OCI-LY7 (cell line): ENCODE measurements at places on chromosomes 2 and 18. TPM values are rescaled to one million over a fixed set of nuclear protein-coding genes. Genes with fewer than 3 reads are reported as not detected.

- DNase-seq: no peak
These were observed 157.8 kb downstream of the C1D start for GRCh38 chr2:67904966-67905365.

The CNDP1 gene
- total RNA-seq: not detected in 2 replicates

GRCh38 chr2:25375371-25375988 is 33.8 kb upstream of the DNMT3A start:
- DNase-seq: no peak

GRCh38 chr2:219656526-219656925 is 29.1 kb downstream of the SLC4A3 start:
- no peak for DNase-seq

DNA sequence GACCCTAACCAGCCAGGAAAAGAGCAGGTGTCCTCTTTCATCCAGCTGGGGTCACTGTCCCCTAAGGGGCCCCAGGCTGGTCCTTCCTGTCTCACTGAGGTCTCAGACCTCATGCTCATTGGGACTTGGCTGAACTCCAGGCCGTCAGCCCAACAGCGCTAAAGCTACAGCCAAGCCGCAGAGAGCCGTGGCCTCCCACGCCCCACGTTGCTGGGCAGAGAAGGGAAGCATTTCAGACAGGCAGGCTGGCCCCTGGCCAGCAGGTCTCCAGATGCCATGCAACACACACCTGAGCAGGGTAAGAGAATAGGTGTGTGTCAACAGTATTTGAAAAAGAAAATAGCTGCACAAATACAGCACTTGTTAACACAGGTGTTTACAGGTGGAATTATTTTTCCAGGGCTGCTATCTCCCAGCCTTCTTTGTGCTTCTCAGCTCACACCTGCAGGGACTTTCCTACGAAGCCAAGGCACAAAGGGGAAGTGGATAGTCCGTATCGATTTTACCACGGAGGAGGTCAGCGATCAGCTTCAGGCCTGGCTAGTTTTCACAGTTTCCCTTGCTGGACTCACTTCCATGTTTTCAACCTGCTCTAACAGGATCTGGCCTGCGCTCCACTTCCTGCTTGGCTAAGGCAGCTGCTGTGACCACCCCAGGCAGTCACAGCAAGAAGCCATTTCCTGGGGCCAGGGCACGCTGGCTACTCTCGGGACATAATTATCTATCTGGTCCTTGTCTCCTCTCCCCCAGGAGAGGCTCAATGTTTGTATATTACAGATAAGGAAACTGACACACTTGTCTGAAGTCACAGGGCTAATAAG is 156.1 kb upstream of the ID2 start:
- DNase-seq: peak; percentile 82

- no peak for DNase-seq
These were observed 13.2 kb upstream of the SLC25A52 start for GRCh38 chr18:31773774-31774476.

DNA sequence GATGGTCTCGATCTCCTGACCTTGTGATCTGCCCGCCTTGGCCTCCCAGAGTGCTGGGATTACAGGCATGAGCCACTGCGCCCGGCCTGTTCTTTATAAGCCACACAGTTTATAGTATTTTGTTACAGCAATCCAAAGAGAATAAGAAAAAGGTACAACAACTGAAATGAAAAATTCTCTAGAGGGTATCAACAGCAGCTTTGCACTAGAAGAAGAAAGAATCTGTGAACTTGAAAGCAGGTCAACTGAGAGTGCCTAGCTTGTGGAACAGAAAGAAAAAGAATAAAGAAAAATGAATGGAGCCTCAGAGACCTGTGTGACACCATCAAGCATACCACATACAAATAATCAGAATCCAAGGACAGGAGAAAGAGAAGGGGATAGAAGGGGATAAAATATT is 66.8 kb upstream of the CTLA4 start:
- DNase-seq: no peak

- DNase-seq: no peak
These were observed 4.4 kb upstream of the KLHL23 start for GRCh38 chr2:169729274-169729605.

GRCh38 chr2:168841445-168841844 is 39.0 kb downstream of the NOSTRIN start:
- no peak for DNase-seq

DNA sequence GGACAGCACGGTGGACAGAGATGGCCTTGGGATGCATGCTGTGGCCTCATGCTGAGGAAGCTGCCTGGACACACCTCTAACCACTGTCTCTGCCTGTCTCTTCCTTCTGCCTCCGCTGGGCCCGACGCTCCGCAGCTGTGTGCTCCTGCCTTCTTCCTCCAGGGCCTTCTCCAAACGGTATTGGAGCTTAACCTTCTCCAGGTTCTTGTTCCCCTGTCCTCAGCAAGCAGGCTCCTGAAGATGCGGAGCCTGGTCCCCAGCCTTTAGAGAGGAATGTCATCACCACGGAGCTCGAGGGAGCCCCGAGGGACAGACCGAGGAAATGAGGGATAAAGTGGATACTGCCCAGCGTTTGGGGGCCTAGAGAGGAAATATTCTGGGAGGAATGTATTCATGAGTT is 155.1 kb downstream of the DYSF start:
- no peak for DNase-seq

GRCh38 chr2:121694398-121695170 is 42.1 kb downstream of the NIFK start:
- no peak for DNase-seq

DNA sequence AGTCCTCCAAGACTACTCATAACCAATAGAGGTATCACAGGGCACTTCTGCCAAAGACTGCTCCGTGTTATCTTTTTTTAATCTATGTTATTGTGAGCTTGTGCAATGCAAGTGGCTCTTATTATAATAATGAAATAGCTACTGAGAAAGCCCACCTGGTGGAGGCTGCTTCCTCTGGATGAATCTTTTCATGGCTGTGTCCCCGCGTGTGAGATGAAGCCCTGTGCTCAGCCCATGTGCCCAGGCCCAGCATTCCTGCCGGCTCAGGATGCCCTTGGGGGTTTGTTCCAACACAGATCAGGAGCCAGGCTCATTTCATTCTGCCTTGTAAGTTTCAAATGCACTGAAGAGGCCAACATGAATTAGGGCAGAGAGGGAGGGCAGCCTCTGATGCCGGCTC is 18.7 kb downstream of the APCDD1 start:
- no peak for DNase-seq

- DNase-seq: no peak
These were observed 65.8 kb upstream of the CREB1 start for GRCh38 chr2:207464007-207464406.

The MSTN gene
- total RNA-seq: not detected in 2 replicates

The STARD6 gene
- total RNA-seq: not detected in 2 replicates

The TUBB6 gene
- not detected in 2 replicates for total RNA-seq

- no peak for DNase-seq
These were observed 120.1 kb upstream of the SLC1A4 start for GRCh38 chr2:64869126-64869525.

The MITD1 gene
- total RNA-seq: 34.2 and 34.6 TPM in 2 replicates

- peak; percentile 29 for DNase-seq
These were observed 161.4 kb downstream of the RPIA start for GRCh38 chr2:88852753-88853402.

The TP53I3 gene
- 0.82 and 1.1 TPM in 2 replicates for total RNA-seq

The LYG1 gene
- total RNA-seq: 1.8 and 2.2 TPM in 2 replicates

The OR6B2 gene
- total RNA-seq: not detected in 2 replicates

- peak; percentile 4 for DNase-seq
These were observed 54.0 kb upstream of the GPR75 start for GRCh38 chr2:53913721-53914120.

The ACKR3 gene
- total RNA-seq: 0.33 and 0.46 TPM in 2 replicates

DNA sequence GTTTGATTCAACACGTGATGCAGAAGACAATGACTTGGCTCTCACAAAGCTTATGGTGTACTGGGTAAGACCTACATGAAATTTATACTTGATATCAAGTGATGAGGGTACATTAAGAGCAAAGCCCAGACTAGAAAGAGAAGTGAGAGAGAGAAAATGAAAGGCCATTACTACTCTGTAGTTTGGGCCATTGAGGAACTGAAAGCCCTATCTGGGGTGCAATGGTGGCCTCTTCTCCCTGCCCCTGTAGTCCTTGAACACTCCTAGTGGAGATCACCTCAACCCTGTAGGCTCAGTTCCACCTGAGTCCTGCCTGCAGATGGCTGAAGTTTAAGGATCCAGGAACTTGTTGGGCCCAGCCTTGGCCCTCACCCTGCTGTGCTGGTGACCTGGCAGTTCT is 569.8 kb upstream of the MEX3C start:
- peak; percentile 5 for DNase-seq

GRCh38 chr2:195543063-195543462 is 114.0 kb upstream of the SLC39A10 start:
- DNase-seq: no peak

The PEX13 gene
- 23.4 and 27.6 TPM in 2 replicates for total RNA-seq

The PTPN4 gene
- 45.3 and 49.3 TPM in 2 replicates for total RNA-seq

The NOL4 gene
- 0.27 and 0.74 TPM in 2 replicates for total RNA-seq

DNA sequence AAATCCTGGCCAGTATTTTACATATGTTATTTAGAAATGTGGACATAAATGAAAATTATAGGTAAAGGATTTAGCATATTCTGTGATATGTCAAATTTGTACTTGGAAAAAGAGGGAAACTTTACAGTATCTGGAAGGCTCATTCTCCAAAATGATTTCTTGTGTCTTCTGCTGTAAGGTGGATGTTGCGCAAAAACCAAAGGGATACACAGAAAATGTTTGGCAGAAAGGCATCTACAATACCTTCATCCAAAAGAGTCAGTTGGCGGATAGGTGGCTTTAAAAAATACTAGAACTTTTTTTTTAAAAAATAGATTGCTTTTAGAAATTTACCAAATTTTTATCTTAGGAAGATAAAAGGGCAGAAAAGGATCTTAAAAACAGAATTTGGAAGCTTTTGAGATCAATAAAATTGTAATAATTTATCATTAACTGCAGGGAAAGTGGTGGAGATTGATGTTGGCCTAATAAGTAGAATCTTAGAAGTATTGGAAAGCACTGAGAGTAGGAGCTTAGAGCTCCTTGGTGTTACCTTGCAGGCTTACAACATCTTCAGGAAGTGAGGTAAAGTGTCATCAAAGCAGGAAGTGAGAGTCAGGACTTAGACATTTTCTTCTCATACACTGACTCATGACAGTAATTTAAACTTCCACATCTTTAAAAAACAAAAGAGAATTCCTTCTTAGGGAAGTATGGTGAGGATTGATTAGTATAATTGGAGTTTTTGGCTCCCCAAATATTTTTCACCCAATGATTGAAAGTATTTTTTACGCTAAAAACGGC is 2.1 kb downstream of the NABP1 start:
- peak; percentile 70 for DNase-seq

The ORMDL1 gene
- total RNA-seq: 59.6 and 65.7 TPM in 2 replicates

The SCN7A gene
- not detected in 2 replicates for total RNA-seq

DNA sequence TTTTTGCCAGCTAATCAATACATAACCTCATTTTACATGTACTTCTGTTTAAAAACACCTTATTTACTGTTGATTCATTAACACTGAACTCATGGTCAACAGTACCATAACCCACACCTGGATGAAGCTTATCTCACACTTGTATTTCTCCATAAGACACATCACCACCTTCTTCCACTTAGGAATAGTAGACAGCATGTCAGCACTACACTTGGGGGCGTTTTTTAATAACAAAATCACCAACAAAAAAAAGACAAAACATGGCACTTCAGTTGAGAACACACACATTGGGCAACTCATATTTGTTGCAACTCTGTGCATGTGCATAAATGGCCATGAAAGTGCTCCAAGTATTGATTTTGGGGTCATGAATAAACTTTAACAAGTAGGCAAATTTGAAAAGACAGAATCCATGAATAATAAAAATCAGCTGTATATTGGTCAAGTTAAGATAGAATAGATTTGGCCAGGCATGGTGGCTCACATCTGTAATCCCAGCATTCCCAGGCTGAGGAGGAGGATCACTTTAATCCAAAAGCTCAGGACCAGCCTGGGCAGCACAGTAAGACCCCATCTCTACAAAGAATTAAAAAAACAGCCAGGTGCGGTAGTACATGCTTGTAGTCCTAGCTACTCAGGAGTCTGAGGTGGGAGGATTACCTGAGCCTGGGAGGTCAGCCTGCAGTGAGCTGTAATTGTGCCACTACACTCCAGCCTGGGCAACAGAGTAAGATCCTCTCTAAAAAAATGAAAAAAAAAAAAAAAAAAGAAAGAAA is 84.4 kb upstream of the SRD5A2 start:
- DNase-seq: no peak

The TRPM8 gene
- not detected in 2 replicates for total RNA-seq
